ENCODE measurements at places on chromosomes 2 and 18.

DNA sequence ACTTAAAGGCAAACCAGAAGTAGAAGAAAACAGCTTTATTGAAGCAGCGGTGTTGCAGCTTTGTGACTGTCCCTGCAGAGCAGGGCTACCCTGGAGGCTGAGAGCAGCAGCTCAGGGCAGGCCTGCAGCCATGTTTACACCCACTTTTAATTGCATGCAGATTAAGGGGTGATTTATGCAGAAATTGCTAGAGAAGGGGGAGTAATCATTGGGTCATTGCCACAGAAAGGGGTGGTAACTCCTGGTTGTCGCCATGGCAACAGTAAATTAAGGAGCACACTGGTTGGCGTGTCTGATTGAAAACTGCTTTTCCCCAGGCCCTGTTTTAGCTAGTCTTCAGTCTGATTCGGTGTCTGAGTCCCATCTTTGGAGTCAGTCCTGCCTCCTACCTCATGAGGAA lies 195.4 kb upstream of the HDAC4 start:
- no peak for DNase-seq

DNA sequence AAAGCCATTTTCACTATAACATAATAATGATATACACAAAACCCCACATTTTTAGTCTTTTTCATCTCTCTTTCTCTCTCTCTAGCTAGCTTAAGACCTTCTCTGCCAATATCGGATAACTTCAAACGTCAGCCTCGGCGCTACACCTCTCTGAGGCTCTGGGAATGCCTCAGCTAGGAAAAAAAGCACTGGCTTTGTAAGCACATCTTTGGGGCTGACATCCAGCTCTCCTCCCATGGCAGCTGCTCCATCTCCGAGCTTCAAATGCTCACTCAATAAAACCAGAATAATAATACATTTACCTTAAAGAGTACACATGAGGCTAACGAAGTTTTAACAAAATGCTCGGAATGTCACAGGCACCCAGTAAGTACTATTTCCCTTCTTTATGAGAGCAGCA lies 10.8 kb downstream of the RNU4ATAC start:
- DNase-seq: no peak

- DNase-seq: no peak
These were observed 38.5 kb upstream of the GALNT14 start for GRCh38 chr2:31176742-31177141.

DNA sequence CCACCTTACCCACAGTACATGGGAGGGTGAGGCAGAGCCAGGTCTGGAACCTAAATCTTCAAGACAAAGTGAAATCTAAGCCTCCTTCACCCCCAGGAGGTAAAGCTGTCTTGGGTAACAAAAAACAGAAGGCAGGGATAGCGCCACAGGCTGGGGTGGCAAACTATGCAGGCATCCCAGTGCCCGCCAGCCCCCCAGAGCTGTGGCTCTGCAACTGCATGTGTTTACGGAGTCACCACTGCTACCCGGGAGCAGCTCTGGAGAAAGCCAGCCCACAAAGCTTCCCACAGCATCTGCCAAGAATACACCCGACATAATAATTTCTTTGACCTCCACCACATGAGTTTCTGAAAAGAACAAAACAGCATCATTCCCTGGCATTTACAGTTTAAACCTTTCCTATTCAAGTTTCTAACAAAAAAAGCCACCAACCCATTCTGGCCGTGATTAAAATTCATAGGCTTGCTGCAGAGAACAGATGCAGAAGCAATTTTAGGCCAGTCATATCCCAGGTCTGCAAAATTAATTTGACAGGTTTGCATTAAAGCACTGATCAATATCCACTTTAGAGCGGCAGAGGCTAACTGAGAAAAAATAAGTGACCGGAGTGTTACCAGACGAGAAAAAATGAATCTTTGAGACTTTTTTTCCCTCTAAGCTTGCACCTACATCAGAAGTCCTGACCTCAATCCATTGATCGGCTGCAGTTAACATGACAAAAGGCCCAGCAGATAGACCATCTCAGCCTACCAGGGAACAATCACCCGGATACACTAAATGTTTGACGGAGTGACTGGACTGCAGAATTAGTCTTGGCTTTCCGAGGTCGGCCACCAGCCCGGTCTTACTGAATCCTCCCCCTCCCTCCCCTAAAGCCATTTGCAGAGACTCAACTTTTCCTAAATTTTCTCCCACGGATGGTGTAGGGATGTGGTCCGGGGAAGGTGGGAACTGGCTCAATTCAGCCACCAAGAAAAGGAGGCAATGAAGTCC lies 309.6 kb upstream of the SKOR2 start:
- no peak for DNase-seq

DNA sequence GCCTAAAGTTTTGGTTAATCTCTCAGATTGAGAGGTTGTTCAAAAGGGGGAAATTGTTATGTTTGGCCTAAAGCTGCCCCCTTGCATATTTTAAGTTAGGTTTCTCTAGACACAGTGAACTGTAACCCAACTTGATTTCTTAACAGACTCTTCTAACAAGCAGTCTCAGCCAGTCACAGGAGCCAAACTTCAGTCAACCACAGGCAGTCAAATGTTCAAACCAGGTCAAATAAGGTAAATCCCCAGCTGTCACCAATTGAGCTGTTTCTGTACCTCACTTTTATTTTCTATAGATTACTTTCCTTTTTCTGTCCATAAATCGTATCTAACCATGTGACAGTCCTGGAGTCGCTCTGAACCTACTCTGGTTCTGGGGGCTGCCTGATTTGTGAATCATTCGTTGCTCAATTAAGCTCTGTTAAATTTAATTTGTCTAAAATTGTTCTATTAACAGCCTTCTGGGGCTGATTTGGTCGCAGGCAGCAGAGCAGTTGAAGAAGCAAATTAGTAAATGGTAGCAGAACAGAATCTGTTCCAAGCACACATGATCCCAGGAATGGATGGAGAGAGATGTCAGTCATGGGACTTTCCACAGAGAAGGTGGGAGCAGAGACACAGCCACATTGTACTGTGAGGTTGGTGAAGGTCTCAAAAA lies 16.4 kb upstream of the NFU1 start:
- DNase-seq: no peak

DNA sequence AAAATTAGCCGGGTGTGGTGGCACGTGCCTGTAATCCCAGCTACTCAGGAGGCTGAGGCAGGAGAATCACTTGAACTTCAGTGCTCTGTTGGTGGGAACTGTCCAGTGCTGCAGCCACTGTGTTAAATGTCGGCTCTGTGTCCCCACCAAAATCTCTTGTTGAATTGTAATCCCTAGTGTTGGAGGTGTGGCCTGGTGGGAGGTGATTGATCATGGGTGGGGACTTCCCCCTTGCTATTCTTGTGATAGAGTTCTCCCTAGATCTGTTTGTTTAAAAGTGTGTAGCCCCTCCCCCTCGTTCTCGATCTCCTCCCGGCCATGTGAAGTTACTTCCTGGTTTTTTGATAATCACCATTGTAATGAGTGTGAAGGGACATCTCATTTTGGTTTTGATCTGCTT lies 9.8 kb upstream of the RPL31 start:
- DNase-seq: no peak

GRCh38 chr18:14089781-14090180 lies 42.5 kb downstream of the ZNF519 start:
- DNase-seq: no peak

- DNase-seq: no peak
These were observed at the start of gene CHRNG for GRCh38 chr2:232539298-232540231. TSS of gene CHRNG (plus strand) at chr2:232539692. CDS start at chr2:232539748, 56 bp downstream.

DNA sequence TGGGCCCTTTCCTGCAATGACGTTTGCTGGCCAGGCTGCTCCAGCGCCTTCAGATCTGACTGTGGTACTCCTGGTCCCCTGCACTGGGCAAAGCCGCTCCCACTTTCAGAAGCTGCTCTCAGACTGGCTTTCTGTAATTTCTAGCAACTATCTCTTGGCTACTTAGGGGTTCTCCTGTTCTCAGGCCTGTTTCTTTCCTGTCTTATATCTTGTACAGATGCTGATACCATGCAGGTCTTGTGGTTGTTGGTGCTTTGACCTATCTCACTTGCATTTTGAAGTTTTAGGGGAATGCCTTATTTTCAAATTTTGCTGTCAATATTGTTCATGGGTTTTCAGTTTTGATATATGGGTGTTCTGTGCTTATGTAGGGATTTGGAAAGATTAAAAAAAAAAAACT lies 145.8 kb downstream of the CLIP4 start:
- DNase-seq: no peak

- DNase-seq: no peak
These were observed 6.3 kb downstream of the IL1RL2 start for GRCh38 chr2:102193074-102193473.

DNA sequence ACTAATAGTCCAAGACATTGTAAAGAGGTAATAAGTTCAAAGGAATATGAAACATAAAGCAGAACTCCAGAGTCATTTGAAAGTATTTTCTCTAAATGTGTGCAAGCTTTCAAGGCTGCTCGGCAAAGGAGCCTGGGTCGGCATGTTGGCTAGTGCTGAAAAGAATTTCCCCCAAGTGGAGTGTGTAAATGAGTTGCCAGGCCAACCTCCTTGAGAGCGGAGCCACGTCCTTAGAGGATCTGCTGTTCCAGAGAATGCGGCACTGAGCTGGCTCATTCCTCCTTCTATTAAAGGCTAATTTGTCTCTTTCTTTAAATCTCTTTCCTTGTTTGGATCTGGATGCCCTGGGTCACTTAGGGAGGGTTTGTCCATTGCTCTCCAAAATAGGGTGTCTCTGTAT lies 127.5 kb downstream of the RDH14 start:
- no peak for DNase-seq

DNA sequence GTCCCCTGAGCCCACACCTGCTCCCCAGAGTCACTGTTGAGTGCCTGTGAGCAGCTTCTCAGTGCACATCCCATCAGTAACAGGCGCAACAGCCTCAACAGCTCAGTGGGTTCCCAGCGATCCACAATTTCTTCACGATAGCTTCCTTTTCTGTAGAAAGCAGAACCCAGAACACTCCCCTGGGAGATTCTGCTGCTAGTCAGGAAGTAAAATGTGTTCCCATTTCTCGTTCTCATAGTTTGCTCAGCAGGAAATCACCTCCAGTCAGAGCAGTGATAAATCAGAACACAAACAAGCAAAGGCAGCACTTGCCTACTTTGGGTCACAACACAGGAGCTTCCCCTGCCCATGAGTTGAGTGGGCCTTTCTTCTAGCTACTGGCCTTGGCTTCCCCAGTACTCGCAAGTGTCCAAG lies 48.9 kb upstream of the ATG16L1 start:
- no peak for DNase-seq

- no peak for DNase-seq
These were observed 368.5 kb upstream of the CNTNAP5 start for GRCh38 chr2:123656590-123656989.

DNA sequence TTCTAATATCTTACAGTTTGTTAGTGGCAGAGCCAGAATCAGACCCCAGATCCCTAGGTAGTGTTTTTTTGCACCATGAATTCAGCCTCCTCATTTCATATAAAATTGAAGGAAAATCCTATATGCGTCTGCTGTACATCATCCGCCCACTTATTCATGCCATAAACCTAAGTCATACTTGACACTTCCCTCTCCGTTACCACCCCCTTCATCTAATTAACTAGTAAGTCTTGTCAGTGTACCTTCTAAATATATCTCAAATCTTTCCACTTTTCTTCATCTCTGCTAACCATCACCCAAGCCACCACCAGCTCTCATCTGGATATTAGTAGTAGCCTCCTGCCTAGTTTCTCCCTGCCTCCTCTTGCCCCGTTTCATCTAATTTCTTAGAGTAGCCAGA lies 248.7 kb upstream of the SIX3 start:
- no peak for DNase-seq

GRCh38 chr2:233385489-233386044 lies 31.3 kb downstream of the DGKD start:
- DNase-seq: no peak

GRCh38 chr2:143645921-143646645 lies 516.9 kb downstream of the ARHGAP15 start:
- DNase-seq: no peak

GRCh38 chr2:24513281-24514071 lies 22.4 kb downstream of the NCOA1 start:
- DNase-seq: no peak

- no peak for DNase-seq
These were observed 279.8 kb downstream of the CLIP4 start for GRCh38 chr2:29394981-29395350.

- DNase-seq: no peak
These were observed 21.9 kb downstream of the DHRS9 start for GRCh38 chr2:169091256-169091655.

DNA sequence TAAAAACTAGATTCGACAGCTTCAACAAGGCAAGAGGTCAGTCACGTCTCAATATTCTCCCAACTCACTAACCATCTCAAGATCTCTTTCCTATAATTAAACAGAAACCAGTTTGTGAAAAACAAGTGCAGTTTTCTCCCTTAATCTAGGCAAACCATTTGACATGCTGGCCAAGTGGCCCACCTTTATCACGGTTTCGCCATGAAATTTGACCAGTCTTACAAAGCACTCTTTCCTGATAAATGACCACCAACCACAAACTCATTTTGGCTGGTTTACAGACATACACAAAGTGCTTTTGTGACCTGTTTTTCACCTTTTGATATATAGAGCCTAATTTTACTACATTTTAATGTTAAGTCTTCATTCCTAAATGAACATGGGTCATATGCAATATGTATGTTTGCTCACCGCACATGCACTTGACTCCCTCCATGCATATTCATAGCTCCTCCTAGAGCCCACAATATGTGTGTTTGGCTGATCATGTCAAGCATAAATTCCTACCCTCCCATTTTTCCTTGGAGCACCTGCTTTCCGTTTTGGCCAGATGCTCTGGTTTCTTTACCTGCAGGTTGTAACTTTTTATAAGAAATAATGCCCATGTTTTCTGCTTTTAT lies 385.1 kb downstream of the RAD51AP2 start:
- no peak for DNase-seq

GRCh38 chr18:59180150-59180845 lies 39.7 kb upstream of the GRP start:
- no peak for DNase-seq

DNA sequence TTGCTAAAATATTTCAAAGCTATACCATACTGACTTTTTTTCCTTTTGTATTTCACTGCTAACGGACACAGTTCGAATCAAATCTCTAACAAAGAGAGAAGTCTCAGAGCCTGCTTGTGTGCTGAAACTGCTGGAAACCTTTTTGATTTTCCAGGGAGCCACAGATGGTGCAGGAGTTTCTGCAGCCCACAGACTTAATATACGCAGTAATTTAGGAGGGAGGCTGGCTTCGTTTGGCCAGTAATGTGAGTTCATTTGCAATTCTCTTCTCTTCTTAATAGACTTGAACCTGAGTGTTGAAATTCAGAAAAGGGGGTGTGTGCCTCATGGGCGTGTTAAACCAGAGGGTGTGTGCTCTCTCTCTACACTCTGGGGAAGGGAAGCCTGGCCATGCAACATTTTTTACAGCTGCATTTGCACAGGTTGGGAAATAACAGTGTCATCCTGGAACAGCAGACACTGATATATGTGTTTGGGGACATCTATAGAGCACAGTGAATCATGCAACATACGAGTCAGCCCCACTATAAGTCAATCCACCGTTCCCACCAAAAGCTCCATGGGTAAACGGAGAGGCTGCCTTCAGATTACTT lies 333.0 kb downstream of the CLIP4 start:
- no peak for DNase-seq

DNA sequence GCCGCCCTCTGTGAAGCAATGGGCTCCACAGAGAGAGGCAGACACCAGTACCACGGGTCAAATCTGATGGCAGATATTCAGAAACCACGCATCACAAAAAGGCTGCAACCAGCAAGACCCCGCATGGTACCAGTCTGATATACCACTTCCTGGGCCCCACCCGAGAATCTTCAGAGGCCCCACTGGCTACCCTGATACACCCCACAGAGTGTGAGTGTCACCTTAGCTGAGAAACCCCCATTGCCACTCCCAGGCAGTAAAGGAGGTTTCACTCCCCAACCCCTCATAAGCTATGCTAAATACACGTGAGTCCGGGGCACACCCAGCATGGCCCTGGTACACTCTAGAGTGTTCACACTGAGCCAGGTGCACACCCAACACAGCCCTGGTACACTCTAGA lies 160.0 kb downstream of the EIPR1 start:
- DNase-seq: no peak
